ENCODE measurements at places on chromosomes 7 and 10.

GRCh38 chr10:98168766-98169165 lies 34.3 kb downstream of the R3HCC1L start:
- no peak for DNase-seq

DNA sequence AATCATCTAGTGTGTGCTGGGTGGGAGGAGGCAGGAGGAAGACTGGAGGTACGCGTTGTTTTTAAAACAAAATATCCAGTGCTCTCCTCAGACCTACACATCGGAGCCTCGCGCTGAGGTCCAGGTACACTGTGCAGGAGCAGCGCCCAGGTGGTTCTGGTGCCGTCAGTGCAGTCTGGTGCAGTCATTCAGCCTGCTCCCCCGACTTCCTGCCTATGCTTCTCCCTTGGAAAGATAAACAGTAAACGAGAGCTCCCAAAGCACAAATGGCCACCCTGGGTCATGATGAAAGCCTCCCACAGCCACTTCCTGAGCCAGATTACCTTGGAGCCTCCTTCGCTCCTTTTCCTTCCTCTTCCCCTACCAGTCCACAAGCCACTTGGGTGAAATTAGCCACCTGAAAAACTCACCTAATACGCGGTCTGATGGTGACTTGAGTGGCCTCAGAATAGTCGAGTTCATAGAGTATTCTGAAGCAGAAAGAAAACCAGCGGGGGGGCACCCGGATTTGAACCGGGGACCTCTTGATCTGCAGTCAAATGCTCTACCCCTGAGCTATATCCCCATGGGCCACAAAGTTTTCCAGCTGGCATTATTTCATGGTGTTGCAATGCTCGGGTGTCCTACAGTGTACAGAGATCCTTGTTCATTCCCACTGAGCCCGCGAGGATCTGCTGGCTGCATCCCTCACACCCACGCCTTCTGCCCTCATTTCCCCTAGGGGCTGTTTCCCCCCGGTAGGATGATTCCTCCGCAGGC lies 82.5 kb downstream of the ZNF467 start:
- peak; percentile 48 for DNase-seq

DNA sequence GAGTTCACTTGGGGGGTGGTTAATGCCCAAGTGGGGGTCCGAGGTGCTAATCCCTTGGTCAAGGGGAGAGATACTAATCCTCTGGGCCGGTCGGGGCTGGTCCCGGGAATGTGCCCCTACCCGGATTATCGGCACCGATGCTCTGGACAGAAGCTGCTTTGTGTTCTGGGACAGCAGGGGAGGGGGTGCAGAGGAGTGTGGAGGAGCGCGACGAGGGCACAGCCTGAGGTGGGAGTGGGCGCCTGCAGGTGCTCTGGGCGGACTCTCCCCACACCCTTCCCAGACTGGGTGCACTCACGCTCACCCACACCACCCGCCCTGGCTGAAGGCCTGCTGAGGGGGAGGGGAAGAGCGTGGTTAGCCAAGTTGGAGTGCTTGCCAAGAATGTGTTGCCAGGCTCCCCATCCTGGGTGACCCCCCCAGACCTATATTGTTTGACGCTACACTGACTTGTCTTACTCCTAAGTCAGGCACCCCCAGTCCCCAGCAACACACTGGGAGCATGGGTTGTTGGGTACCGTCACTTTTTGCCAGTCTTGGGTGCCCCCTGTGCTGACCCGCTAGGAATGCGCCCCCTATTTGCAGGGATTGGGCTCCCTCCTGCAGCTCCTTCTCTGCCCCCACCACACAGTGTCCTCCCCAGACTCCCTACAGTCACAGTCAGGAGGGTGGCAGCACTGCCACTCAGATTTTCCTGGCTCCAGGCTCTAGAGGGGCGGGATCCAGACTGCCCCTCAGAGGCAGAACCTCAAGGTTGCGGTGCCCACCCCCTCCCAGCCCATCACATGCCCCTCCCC lies 1.2 kb downstream of the SLC4A2 start:
- DNase-seq, result peak; percentile 65

GRCh38 chr7:7564323-7564780 lies 2.3 kb upstream of the MIOS start:
- no peak for DNase-seq

GRCh38 chr10:21427804-21428481 lies 97.5 kb downstream of the SKIDA1 start:
- no peak for DNase-seq

DNA sequence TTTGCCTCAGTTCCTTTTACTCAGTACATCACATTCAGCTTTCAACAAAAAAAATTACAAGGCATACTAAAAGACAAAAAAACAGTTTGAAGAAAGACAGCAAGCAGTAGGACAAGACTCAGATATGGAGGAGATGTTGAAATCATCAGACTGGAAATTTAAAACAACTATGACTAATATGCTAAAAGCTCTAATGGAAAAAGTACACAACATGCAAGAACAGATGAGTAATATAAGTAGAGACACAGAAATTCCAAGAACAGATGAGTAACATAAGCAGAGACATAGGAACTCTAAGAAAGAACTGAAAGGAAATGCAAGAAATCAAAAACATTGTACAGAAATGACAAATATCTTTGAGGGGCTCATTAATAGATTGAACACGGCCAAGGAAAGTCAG lies 402.6 kb downstream of the NEBL start:
- DNase-seq, result no peak

- DNase-seq, result no peak
Observed at GRCh38 chr7:121797657-121798452, 75.1 kb upstream of the PTPRZ1 start.

DNA sequence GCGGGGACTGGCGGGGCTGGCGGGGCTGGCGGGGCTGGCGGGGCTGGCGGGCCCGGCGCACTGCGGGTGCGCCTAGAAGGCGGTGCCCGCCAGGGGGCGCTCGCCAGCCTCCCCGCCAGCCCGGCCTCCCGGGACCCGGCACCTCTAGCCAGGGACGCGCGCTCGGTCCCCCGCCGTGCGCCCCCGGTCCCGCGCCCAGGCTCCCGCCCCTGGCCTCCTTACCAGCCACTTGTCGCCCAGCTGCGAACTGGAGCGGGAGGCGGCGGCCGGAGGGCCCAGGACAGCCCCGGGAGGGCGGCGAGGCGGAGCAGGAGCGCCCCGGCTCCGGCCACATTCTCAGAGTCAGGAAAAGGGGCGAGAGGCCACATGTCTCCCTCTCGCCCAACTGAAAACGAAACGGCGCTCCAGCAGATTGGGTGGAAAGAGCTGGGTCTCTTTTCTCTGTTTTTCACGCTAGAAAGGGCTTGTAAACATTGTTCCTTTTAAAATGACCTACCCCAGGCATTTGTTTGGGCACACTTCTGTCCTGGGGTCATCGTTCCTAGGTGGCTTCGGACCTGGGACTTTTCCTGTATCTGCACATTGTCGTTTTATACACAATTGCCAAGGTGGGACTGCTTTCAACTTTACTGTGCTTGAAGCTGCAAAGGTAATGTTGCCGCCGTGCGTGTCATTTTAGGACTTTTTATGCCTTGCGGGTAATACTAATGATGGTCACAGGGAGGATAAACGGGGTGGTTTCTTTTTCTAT lies 378 bp upstream of the PRKCQ start:
- peak; percentile 75 for DNase-seq

DNA sequence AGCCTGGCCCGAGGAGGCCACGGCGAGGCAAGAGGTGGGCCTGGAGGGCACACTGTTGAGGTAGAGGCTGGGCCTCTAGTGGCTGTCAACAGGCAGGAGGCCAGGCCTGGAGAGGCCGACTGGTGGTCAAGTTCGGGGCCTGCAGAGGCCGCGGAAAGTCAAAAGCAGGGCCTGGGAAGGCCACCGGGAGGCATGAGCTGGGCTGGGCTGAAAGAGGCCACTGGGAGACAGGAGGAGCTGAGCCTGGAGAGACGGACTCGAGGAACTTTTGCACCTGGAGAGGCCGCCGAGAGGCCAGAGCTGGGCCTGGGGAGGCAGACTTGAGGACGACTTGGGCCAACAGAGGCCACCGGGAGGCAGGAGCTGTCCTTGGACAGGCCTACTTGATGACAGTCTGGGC lies 321.2 kb downstream of the ZNF479 start:
- no peak for DNase-seq

DNA sequence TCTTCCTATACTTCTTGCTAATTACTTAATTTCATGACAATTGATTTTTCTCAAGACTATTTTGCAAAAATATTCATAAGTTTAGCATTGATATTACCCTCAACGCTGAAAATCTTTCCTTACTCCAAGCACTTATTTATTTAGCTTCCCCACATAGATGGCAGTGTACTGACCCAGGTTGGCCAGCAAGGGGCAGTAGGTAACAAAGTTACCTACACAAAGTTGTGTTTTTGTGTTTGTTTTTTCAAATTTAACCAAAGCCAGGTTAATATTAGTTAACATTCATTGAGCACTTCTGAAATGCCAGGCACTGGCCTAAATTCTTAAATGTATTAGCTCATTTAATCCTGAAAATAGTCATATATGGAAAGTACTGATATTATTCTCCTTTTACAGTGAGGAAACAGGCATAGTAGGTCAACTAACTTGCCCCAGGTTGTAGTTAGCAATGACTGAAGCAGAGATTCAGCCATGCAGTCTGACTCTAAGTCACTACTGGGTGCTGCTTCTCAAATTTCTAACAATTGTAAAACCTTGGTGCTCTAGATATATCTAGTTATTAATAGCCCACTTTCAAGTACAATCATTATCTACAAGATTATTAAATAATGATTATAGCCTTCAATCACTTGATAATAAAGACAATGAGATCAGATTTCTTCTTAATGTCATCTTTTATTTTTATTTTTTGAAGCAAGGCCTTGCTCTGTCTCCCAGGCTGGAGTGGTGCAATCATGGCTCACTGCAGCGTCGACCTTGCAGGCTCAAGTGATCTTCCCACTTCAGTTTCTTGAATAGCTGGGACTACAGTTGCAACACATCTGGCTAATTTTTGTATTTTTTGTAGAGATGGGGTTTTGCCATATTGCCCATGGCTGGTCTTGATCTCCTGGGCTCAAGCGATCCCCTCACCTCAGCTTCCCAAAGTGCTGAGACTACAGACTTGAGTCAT lies 5.8 kb upstream of the GGCT start:
- DNase-seq, result peak; percentile 63

DNA sequence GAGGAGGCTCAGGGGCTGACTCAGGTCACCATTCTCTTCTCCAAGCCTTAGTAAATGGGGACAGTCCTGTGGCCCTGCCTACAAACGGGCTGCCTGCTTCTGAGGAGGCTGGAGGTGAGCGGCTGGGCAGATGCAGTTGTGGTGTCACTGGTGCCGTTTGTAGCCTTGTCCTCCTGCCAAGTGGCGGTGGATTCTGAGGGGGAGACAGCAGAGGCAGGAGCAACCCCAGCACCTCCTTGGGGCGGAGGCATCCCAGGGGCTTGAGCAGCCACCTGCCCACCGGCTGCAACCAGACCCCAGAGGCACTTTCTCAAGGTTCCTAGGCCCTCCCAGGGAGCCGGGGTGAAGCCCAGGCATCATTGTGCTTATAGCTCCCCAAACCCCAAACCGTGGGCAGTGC lies 112.5 kb downstream of the ZMIZ1 start:
- no peak for DNase-seq

GRCh38 chr7:130853503-130854279 lies 119.7 kb upstream of the KLF14 start:
- no peak for DNase-seq

DNA sequence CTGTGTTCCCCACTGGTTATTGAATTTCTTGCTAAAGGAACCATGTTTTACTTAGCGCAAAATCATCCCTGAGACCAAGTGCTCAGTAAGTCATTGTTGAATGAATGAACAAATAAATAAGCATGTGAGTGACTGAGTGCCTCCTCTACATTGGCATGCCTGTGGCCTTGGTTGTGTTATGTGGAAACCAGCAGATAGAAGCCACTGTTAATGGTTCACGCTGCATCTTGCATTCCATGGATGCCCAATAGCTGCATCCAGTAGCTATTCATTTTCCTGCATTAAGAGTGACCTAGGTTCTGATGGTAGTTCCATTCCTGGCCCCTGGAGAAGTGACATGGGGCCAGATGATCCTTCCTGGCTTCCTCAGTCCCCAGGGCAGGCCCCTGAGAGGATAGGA lies 113.3 kb upstream of the BMPER start:
- no peak for DNase-seq

Data from adrenal gland (tissue), 19 donors.